D341Med (cell line): ENCODE measurements at places on chromosomes 4 and X.
A peak's percentile ranks its signal among the peaks of the same experiment; 100 is the strongest.

- DNase-seq = no peak
Measured at GRCh38 chr4:86006057-86006456, 353.8 kb downstream of the MAPK10 start.

DNA sequence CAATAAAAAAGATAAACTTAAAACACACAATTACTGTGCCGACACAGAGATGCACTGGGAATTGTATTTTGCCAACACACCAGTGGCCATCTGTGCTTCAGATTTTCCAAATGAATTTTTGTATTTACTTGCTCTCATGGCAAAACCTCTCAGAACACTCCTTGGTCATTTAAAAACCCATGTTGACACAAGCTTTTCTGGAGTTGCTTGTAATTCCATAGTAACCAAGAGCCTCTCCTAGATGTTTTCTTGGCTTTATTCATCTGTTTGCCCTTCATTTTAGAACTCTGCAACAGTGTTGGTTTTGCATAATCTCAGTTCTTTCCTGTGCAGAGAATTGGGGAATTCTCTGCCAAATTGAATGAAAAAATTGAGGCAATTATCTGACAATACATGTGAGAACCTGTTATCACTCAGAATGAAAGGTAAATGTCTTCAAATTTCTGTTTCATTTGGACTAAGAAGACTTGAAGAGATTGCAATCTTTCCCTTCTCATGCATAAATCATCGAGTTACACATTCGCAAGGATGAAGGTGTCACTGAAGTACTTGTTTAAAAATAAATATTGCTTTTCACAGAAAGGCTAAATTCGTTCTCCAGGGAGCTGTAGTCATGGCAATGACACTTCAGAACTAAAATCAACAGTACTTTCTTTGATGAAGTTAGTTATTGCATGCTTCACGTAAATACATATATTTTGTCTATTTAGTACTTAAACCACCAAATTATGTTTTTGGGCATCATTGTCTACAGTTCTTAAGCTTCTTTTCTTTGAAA, 301.8 kb upstream of the CTSO start:
- no peak for DNase-seq

GRCh38 chr4:108359130-108359985, 190.6 kb upstream of the LEF1 start:
- no peak for DNase-seq

DNA sequence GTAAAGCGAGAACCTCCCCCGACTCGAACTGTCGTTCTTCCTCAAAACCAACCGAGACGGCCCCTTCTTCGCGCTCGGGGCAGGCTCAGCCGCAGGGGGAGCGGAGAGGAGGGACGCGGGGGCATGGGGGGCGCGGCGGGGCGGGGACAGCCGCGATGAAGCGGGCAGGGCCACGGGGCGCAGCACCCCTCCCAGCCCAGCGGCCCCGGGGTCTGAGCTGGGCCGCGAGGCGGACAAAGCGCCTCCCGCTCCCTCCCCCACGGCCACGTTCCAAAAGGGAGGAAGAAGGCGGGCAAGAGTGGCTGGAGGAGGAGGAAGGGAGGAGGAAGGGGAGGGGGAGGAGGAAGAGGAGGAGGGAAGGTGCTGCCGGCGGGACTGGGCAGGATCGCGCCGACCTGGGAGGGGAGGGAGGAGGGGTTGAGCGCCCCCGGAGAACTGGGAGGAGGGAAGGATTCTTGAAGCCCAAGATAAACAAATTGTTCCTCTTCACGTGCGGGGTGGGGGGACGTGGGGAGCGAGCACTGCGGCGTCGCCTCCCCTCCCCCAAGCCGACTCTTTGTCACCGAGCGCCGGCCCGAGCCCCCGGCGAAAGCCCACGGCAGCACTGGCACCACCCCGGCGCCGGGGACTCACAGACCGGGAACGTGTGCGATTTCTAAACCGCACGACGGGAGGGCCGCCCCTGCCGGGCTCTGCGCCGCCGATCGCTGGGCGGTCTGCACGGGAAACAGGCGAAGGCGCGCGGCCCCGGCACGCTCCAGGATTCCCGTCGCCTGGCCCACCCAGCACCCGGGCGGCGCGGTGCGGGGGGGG, 2.9 kb downstream of the MAML3 start:
- DNase-seq = peak; percentile 85

GRCh38 chrX:55161581-55161980, 58.6 kb upstream of the PAGE5 start:
- DNase-seq = no peak

GRCh38 chr4:26701786-26702227, 117.9 kb downstream of the TBC1D19 start:
- no peak for DNase-seq

DNA sequence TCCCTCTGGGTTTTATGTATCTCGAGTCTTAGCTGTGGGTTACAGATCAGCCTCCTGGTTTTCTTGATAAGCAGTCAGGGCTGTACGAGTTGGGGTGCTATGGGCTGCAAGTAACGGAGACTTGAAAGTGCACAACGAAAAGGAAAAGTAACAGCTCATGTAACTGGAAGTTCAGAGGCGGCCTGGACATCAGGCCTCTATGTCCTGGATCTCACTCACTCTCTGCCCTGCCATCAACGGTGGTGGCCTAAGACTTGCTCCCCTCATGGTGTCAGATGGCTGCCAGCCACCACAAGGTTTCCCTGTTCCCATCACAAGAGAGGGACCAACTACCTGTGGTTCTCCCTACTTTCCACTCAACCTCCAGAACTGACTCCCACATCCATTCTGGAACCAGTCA, 4.8 kb downstream of the PPP2R2C start:
- no peak for DNase-seq

GRCh38 chr4:86855572-86855971, 6.4 kb upstream of the SLC10A6 start:
- no peak for DNase-seq

GRCh38 chrX:71454222-71454621, 78.7 kb upstream of the OGT start:
- no peak for DNase-seq

DNA sequence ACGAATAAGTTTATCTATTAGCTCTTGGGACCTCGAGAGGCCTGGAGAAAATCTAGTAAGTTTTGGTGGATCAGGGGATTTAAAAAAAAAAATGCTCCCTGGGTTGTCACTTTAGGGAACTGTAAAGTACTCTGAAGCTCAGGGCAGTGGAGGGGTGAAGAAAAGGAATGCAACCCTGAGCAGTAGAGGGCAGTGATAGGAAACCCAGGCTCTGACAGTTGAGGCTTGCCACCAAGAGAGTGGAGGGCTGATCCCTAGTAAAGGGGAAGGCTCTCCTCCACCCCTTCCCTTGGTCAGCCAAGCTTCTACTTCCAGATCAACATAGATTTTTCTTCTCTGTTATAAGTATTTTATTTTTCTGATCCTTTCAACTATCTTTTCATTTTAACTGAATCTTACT, 73.1 kb downstream of the FBXO8 start:
- DNase-seq = no peak

- no peak for DNase-seq
Measured at GRCh38 chr4:10697086-10697485, 12.5 kb upstream of the CLNK start.

- no peak for DNase-seq
Measured at GRCh38 chr4:181939199-181939945, 303.8 kb upstream of the TENM3 start.

DNA sequence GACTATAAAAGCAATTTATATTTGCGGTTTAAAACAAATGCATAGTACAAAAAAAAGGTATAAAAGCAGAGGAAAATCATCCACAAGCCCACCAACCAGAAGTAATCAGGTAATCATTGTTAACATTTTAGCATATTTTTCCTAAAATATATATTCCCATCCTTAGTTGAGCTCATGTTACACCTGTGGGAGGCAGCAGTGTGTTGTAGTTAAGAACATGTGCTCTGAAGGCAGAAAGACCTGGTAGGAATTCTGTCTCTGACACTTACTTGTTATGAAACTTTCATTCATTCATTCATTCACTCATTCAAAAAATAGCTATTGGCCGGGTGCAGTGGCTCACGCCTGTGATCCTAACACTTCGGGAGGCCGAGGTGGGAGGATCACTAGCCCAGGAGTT, 15.4 kb upstream of the CDKL5 start:
- DNase-seq = no peak

GRCh38 chrX:72126539-72127140, 5.1 kb downstream of the RTL5 start:
- peak; percentile 67 for DNase-seq

- DNase-seq = no peak
Measured at GRCh38 chrX:116272322-116272721, 101.8 kb downstream of the AGTR2 start.

GRCh38 chr4:122481766-122482405, 25.4 kb upstream of the IL2 start:
- DNase-seq = no peak

- DNase-seq = no peak
Measured at GRCh38 chr4:76729980-76730379, 168.0 kb downstream of the SOWAHB start.

GRCh38 chrX:2931612-2932011, 2.5 kb upstream of the ARSD start:
- DNase-seq = no peak

DNA sequence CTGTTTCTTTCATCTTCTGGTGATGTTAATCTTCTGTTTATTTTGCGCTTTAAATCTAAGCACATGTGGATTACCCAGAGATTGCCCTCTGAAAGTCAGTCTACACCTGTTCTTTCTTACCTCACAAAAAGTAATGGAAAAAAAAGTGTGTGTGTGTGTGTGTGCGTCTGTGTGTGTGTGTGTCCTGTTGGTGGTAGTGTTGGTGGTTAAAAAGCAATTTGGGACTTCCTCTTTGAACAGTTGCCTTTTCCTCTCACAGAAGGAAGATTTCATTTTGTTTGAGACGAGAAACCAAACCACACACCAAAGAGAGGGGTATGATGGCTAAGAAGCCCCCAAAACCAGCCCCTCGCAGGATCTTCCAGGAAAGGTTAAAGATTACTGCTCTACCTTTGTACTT, at the start of gene STAP1:
STAP1 (plus strand) TSS at position 235 of the 400 bp plus-strand sequence; CDS start at position 318, 83 bp downstream.
- no peak for DNase-seq
